ENCODE measurements at places on chromosomes 1 and 21.
A peak's percentile ranks its signal among the peaks of the same experiment; 100 is the strongest.

- DNase-seq: no peak
Observed at GRCh38 chr1:39789571-39790110, 976 bp upstream of the BMP8B start.

GRCh38 chr1:67052741-67053534 is 1.0 kb downstream of the SLC35D1 start:
- peak; percentile 45 for DNase-seq

GRCh38 chr1:78255846-78256245 is 210.1 kb downstream of the GIPC2 start:
- no peak for DNase-seq

GRCh38 chr1:184422490-184423233 is 35.8 kb downstream of the C1orf21 start:
- no peak for DNase-seq

- DNase-seq: no peak
Observed at GRCh38 chr1:30325085-30325935, 398.1 kb downstream of the MATN1 start.

DNA sequence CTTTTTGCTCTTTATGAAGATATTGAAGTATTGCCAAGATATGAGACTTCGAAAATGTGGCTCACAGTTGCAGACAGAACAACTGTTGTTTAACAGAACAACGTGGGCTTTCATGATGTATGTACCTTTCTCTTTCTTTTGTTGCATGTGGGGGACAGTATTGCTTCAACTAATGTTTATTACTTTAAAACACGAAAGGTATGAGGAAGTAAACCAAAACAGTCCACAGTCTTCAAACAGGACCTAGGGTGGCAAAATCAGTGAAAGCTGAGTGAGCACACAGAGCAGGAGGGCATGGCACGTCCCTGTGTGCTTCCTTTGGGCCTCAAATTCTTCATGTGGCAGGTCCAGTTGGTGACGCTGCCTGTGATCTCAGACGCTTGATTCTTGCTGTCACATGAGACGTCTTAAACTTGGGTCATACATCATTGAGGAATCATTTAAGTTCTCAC is 7.8 kb upstream of the CHAF1B start:
- no peak for DNase-seq

- DNase-seq: no peak
Observed at GRCh38 chr1:201914456-201915235, 25.9 kb downstream of the SHISA4 start.

GRCh38 chr21:36949171-36950141 is 17.0 kb downstream of the HLCS start:
- DNase-seq: no peak

GRCh38 chr1:18877282-18877681 is 17.8 kb upstream of the TAS1R2 start:
- DNase-seq: peak; percentile 20

DNA sequence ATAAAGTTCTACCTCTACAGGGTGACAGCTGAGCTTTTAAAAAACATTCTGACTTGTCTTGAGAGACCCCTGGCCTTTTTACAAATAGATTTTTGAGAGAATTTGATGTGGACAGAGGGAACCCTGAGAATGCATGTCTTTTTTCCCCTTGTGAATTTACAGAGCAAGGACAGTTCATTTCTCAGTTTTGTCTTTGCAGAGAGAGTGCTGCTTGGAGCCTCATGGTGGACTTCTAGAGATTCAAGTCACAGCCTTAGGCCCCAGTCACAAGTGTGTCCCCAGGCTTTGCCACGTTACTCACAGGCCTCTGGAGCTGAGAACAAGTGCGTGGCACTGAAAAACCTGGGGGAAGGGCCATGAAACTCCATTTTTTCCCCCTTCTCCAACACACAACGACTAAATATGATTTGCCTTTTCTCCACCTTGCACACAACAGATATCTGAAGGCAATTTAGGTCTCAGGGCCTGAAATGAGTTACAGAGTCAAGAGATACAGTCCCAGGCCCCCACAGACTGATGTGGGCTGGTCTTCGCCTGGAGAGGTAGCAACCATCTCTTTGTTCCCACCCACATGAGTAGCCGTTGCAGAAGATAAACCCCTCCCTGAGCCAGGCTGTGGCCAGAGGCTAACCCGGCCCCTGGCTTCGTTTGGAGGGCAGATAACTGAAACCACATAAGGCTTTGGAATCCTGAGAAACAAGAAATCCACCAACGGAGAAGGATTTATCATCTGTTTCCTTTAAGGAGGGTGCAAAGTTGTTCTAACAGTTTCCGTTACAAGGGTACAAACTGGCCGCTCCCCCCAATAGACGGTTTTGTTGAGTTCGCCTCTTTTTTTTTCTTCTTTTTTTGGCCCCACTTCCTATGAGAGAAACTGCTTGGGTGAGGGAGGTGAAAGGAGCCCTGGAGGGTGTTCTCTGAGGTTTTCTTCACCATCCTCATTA is 1.0 kb upstream of the PIGV start:
- peak; percentile 32 for DNase-seq

DNA sequence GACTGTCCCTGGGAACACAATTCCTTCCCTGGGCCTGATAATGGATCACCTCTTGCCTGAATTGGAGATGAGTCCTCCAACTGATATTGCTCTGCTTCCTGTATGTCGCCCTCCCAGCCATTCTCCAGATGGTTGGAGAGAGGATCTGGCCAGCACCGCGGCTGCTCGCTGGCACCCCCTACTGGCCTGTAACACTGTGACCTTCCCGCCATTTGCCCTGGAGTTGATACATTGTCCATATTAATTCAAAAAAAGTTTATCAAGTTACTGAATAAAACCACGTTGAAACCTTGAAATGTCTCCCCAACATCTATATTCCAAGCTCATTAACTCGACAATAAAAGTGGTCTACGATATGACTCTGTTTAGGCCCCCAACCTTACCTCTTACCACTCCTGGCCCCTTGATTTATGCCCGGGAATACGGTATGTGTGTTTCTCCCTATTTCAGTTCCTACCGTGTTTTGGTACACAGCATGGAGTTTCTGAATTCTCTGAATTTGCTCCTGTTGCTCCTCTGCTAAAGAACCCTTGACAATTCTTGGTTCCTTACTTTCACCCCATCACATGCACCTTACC is 241.8 kb upstream of the KIAA0040 start:
- DNase-seq: peak; percentile 7

GRCh38 chr1:157952601-157953000 is 40.8 kb upstream of the KIRREL1 start:
- DNase-seq: no peak

- DNase-seq: no peak
Observed at GRCh38 chr1:224116131-224116530, 2.2 kb downstream of the FBXO28 start.

DNA sequence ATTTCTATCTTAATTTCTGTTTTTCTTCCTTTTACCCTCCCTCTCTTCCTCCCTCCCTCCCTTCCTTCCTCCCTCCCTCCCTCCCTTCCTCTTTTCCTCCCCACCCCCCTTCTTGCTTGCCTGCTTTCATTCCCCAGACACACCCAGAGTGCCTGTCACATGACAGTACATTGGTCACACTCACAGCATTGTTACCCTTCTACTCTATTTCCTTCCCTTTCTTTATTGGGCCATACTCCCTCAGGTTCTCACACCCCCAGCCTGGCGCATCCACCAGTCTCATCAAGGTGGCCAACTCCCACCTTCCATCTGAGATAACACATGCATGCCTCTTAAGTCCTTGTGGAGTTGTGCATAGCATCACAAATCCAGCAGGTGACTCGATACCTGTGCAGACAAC is 10.9 kb downstream of the TMPRSS3 start:
- DNase-seq: no peak

GRCh38 chr1:4973341-4973740 is 318.9 kb downstream of the AJAP1 start:
- DNase-seq: no peak

- peak; percentile 71 for DNase-seq
Observed at GRCh38 chr1:209585672-209586071, 2.2 kb downstream of the CAMK1G start.

GRCh38 chr1:183043254-183043653 is 20.0 kb downstream of the LAMC1 start:
- no peak for DNase-seq

DNA sequence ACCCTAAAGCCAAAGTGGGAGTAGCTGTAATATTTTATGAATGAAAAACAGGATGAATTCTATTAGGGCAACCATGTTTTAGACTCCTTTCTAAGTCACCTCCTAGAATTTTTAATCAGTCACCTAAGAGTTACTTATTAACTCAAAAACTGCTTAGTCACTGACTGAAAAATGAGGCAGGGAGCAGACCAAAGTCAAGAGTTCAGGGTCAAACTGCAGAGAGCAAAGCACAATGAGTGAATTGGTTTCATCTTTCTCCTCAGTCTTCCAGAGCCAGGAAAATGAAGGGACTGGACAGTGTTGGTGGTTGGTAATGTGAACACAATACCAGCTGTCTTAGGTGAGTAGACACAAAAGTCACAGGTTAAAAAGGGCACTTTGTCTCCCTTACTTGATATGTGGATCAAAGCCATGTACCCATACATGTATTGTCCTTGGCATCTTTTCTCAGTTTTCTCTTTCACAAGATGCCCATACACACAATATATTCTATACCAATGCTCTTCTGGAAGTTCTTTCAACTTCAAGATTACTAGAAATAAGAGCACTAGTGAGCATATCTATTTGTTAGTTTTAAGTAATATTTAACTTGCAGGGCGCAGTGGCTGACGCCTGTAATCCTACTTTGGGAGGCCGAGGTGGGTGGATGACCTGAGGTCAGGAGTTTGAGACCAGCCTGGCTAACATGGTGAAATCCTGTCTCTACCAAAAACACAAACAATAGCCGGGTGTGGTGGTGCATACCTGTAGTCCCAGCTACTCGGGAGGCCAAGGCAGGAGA is 42.2 kb downstream of the ATP1B1 start:
- DNase-seq: no peak

DNA sequence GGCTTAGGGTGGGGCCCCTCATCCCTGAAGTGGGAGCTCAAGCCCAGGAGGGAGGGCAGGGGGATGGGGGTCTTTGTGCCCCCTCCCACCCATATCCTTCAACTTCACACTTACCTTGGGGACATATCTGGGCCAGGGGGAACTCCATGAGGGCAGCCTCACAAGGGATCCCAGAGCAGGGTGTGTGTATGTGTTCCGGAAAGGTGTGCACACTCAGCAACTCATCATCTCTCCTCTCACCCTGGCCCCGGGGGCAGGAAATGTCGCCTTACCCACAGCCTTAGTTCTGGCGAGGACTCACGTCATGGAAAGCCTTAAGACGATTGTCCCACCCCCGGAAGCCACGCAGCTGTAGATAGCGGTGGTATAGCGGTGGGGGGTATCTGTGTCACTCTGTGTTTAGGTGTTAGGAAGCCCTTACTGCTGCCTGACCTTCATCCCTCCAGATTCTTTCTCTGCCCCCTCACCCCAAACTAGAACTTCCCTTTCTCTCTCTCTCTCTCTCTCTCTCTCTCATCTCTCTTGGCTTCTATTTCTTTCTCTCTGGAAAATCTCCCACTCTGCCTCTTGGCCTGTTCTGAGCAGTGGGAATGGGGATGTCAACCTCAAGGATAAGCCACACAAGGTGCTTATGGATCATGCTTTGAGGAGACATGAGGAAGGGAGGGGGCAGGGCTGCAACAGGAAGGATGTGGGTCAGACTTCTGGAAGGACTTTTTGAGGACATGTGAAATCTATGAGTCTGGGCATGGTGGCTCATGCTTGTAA is at the start of gene SH2D2A:
TSS of gene SH2D2A (minus strand) at position 288 of the 768 bp plus-strand sequence. CDS start at position 148, 140 bp downstream.
- no peak for DNase-seq

DNA sequence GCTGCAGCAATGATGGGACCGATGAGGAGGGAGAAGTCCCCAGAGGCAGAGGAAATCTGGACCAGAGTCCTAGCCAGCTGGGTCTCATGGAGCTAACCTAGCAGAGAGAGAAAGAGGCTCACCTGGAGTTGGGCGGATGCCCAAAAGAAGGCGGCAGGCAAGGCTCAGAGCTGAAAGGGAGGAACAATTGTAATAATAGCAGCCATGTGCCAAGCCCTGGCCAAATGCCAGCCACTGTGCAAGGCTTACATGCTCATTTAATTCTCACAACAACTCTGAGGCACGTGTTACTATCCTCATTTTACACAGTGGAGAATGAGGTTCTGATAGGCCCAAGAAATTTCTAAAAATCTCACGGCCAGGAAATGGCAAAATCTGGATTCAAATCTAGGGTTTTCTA is 50.0 kb upstream of the ZNF648 start:
- DNase-seq: no peak

- DNase-seq: no peak
Observed at GRCh38 chr1:245172026-245172425, 17.2 kb downstream of the KIF26B start.

DNA sequence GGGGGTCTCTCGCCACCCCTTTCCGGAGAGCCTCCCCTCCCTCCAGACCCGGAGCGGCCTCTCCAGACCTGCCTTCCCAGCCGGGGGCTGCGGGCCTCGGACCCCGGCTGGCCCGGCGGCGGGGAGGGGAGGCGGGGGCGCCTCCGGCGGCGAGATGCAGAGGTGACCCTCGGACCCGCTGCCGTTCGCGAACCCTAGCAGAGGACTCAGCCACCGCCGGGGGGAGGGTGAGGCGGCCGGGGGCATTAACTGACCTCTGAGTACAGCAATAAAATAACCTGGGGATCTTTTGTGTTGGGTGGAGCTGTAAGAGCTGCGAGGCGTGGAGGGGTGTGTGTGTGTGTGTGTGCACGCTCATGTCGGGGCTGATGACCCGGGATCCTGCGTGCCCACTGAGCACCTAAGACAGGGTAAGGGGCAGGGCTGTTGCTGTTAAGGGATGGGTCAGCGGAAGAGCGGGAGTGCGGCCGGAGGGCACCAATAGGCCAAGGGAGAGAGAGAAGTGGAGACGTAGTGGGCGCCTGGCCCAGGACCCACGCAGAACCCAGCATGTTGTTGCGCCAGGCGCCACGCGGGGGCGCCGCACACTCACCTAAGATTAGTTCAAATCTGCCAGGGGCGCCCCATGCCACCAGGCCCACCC is 6.3 kb downstream of the HAPLN2 start:
- peak; percentile 78 for DNase-seq

Measured in nephron progenitor cell (in vitro differentiated cells).